ENCODE measurements at places on chromosomes 16 and 17. TPM values are rescaled to one million over a fixed set of nuclear protein-coding genes. Genes with fewer than 3 reads are reported as not detected.
A peak's percentile ranks its signal among the peaks of the same experiment; 100 is the strongest.

The ALDH3A2 gene
- total RNA-seq, result 34.3 TPM

DNA sequence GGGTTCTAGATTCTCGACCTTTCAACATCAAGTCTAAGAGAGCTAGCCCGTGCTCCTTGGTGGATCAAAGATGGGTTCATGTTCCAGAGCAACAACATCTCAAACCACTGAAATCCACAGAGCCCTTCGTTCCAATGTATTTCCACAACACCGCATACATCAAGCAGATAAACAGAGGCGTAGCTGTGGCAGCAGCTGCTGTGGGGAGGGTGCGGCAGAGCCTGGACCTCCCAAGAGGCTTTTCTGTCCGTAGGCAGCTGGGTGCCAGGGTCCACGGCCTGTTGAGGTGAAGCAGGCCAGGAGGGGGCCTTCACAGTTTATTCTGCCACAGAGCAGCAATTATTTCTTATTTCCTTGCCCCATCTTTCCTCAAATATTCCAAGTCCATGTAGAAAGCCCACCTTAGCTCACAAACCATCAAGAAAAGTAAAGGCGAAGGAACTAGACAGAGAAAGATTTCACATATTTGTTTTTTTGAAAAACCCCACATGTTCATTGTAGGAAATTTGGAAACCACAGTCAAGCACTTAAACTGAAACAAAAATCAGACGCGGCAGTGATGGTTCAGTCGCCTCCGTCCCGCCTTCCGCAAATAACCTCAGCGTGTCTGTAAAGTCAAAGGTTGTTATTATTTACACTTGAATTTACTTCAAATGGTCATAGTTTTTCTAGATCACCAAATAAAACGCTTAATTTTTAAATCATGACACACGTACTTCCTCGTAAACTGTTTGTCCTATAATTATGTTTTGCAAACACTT, 144.6 kb upstream of the FOXF1 start:
- DNase-seq, result no peak

DNA sequence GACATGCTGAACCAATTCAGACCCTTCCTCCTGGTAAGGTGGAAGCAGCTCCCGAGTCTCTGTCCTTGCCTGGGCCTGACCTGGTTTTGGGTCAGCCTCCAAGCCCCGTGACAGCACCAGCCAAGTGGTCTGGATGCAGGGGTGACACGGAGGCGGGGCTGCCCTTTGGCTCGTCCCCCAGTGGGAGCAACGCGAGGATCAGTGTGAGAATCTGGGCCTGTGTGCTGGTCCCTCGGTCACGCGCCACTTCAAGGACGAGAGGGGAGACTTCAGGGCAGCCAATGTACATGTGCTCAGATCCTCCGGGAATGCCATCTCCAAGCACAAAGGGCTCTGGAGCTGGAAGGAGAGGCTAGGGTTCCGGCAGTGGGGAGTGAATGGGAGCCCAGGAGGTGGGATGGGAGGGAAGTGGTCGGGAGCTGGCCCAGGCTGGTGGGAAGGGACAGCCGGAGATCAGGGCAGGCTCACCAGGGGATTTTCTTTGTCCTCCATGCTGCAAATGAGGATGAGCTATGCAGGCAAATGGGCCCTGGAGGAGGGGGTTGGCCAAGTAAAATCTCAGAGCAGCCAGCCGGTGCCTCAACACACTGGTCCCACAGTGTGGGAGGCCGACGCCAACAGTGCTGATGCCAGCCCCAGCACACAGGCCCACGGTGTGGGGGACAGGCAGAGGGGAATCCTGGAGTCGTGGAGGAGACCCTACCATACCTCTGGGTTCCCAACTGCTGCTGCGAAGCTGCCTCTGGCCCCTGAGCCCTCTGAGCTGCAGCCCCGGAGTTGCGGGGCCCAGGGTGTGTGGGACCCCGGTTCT, 4.2 kb upstream of the NDRG4 start:
- no peak for DNase-seq

The PAQR4 gene
- 47.9 TPM for total RNA-seq

DNA sequence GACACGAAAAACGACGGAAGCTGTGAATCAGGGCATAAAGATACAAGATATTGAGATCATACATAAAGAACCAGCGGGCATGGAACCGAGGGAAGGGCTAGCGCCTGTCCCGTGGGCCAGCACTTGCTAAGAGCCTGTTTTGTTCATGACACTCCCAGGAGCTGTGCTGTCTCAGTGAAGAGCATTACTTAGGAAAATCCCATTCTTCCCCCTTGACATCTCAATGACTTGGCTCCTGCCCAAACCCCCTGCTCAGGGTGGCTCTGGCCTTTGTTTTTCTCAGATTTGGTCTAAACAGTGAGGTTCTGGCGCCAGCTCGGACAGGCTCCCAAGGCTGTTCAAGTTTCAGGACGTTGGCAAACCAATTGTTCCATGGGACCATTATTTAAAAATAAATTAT, 79.1 kb upstream of the SEC14L1 start:
- DNase-seq, result no peak

The SGCA gene
- not detected for total RNA-seq

GRCh38 chr17:42406615-42407288, 16.3 kb downstream of the CAVIN1 start:
- DNase-seq, result no peak

DNA sequence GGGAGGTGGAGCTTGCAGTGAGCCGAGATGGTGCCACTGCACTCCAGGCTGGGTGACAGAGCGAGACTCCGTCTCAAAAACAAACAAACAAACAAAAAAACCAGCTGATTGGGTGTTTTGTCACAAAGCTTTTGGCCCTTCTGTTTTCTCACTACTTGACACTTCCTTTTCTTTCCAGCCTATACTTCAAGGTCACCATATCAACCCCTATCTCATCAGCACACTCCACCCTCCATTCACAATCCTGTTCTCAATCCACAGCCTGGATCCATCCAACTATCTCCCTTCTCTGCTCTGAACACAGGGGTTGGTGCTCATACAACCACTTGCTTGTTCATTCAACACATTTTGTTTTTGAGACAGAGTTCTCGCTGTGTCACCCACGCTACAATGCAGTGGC, 6.6 kb upstream of the MED11 start:
- no peak for DNase-seq

- peak; percentile 52 for DNase-seq
These were observed 18.5 kb downstream of the TOP2A start for GRCh38 chr17:40399185-40399584.

The MMP25 gene
- total RNA-seq, result 0.20 TPM

- no peak for DNase-seq
These were observed 567 bp upstream of the MT3 start for GRCh38 chr16:56588781-56589140.

The CD300E gene
- total RNA-seq, result not detected

GRCh38 chr17:36593656-36594316, 2.1 kb downstream of the DHRS11 start:
- no peak for DNase-seq

DNA sequence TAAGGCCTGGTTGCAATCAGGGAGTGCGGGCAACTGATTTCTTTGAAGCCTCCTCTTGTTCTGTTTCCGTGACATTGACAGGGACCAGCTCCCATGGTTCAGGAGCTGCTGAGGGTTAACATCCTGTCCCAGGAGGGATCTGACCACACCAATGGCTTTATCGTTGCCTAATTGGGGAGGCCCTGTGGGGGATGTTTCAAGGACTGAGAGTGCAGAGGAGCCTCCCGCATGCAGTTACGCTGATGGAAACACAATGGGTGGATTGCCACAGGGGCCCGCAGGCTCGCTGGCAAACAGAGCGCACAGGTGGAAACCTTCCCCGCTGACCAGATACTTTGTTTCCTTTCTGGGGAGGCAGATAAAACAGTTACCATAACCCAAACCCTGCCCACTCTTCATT, 23.8 kb upstream of the ABCC1 start:
- DNase-seq, result no peak

- no peak for DNase-seq
These were observed 1.2 kb upstream of the HEXIM1 start for GRCh38 chr17:45146890-45147580.

DNA sequence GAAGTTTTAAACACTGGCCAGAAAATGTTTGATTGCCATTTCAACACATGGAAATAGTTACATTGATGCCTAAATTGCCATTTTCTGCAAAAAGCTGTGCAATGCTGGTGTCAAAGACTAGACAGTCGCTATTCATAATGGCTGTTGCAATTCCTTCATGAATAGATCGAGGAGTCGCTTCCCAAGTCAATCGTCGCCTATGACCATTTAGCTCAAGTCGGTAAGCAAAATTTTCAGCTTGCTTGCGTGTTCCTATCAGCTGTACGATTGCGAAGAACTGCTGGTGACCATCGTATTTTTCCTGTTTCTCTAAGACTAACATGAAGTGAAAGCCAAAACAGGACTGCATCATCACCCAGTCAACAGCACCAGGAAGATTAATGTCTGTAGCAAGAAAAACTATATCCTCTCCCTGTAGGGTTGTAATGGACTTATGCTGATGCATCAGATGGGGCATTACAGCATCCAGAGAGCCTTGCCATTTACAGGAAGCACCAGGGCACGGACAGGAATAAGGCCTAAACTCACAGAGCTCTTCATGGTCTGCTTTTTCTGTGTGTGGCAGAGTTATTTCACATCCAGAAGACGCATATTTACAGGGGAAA, 23.6 kb downstream of the SIAH1 start:
- DNase-seq, result no peak

The MYOCD gene
- total RNA-seq, result not detected

- DNase-seq, result no peak
These were observed 214.0 kb upstream of the MPHOSPH6 start for GRCh38 chr16:82384017-82384416.

The ITGB4 gene
- total RNA-seq, result 1.4 TPM

GRCh38 chr16:19289811-19290485, 4.4 kb downstream of the CLEC19A start:
- no peak for DNase-seq

The GPR142 gene
- total RNA-seq, result not detected

The APOH gene
- total RNA-seq, result not detected

DNA sequence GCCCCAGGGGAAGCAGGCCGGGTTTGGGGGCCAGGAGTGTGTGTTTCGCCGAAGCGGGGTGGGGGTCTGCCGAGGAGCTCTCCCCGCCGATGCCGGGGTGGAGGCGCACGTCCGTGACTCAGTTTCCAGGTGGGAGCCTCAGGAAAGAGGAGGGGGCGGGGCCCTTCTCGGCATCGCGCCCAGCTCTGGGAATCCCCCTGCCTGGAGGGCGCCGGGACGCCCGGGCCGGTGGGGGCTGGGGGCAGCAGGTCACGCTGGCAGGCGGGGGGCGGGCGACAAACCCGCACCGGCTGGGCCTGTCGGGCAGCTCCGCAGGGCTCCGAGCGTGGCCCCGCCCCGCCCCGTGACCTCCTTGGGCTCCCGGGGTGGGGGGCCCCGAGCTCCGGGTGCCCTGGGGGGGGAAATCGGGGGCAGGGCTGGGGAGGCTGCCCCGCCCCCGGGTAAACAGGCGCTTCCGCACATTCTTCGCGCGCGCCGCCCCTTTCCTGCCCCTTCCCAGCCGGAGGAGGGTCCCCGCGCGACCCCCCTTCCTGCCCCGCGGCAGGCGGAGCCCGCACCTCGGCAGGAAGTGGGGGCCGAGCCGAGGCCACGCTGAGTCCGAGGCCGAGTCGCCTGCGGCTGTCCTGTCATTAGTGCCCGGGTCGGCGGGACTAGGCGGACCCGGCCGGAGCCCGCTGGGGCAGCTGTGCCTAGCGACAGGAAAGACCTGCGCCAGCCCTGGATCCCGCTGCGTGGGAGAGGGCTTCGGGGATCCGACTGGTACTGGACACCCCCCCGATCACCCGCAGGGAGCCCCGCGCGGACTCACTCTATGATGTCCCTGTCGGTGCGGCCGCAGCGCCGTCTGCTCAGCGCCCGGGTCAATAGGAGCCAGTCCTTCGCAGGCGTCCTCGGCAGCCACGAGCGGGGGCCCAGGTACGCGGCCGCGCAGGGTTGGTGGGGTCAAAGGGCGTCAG, 9.3 kb downstream of the RIPOR1 start:
- no peak for DNase-seq
